Esophagus mucosa (tissue), 1 donor: ENCODE measurements at places on chromosomes 12 and 14. TPM values are rescaled to one million over a fixed set of nuclear protein-coding genes. Genes with fewer than 3 reads are reported as not detected.

DNA sequence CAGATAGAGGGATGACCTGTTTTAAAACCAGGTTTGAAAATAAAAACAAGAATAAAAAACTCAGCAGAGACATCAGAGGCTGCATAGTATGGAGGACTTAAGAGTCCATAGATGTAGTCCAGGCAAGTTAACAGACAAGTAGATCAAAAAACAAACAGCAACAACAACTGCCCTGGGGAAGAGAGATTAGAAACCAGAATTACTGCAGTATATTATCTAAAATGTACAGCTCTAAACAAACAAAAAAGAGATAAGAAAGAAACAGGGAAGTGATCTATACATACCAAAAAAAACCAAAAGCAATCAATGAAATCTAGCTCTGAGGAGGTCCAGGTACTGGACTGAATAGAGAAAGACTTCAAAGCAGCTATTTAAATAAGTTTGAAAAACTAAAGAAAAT lies 48.8 kb downstream of the ACSM4 start:
- ATAC-seq = no peak

DNA sequence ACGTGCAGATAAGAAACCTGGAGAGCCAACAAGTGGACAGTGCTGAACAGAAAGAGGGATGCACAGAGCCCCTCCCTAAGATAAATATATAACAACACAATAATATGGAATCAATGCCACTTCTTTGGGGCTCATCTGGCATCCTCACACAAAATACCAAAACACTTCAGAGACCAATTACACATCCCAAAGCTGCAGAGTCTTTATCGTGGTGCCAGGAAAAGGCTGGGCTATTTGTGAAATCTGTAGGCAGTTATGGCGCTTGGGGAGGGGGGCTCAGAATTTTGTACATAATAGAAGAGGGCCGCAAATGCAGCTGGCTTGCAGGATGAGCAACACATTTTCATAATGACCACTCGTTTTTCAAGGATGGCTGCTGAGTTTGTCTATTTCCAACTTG lies 160.4 kb upstream of the NOS1 start:
- ATAC-seq = no peak

DNA sequence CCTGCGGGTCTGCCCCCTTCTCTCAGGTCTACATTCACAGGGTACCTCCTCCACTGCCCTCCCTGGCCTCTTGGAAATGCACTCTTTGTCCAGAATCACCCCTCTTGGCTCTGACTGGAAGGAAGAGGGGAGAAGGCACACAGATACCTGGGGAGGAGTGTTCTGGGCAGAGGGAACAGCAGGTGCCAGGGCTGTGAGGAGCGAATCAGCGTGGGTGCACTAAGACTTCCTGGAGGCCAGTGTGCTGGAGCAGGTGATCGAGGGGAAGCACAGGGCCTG lies 8.3 kb upstream of the TRAF3 start:
- ATAC-seq = peak; percentile 4

- no peak for ATAC-seq
These were observed 9.1 kb downstream of the MEG3 start for GRCh38 chr14:100834794-100835547.

GRCh38 chr12:113347-113746 lies 46.8 kb downstream of the IQSEC3 start:
- ATAC-seq = no peak

DNA sequence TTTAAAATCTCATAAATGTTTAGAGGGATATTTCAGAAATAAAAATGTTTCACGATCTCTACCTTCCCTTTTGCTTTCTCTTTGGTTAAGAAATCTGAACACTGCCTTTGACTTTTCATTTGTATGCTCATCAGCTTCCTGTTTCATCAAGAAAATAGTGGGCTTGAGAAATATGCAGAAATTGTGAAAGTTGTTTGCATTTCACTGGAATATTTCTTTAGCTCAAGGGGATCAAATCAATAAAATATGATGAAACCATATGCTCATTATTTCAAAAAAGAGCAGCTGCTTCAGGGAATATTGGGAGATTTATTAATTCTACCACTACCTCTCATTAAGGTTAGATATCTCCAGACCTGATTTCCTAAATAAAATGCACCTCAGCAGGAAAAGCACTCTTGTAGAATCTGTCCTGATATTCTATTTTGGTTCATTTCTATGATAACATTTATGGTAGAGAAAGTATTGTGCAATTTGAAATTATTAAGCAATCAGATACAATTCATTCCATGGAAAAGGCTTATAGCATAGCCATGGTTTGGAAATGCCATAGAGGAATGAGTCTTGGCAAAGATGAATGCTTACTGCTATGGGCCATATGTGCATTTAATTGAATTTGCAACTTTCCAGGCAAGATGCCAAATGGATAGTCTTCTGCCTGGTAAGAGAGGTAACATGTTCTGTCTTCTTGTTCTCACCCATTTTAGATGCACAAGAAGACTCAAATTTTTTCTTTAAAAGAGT lies 212.6 kb upstream of the SLC16A7 start:
- no peak for ATAC-seq

DNA sequence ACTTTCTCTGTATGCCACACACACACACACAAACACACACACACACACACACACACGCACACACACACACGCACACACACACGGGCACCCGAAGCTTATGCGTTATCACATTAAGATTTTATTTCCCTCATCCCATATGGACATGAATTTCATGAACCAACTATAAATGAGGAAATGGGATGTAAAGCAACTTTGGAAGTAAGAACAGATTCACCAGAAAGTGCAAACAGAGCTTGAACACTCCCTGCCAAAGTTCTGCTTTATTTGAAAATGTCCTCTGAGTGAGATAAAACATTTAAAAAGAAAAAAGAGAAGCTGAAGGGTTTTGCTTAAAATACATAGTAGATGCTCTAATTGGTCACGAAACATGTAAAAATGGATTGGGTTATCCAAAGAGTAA lies 90.4 kb upstream of the OTX2 start:
- no peak for ATAC-seq

GRCh38 chr12:2609020-2609419 lies 185.8 kb upstream of the FKBP4 start:
- no peak for ATAC-seq

DNA sequence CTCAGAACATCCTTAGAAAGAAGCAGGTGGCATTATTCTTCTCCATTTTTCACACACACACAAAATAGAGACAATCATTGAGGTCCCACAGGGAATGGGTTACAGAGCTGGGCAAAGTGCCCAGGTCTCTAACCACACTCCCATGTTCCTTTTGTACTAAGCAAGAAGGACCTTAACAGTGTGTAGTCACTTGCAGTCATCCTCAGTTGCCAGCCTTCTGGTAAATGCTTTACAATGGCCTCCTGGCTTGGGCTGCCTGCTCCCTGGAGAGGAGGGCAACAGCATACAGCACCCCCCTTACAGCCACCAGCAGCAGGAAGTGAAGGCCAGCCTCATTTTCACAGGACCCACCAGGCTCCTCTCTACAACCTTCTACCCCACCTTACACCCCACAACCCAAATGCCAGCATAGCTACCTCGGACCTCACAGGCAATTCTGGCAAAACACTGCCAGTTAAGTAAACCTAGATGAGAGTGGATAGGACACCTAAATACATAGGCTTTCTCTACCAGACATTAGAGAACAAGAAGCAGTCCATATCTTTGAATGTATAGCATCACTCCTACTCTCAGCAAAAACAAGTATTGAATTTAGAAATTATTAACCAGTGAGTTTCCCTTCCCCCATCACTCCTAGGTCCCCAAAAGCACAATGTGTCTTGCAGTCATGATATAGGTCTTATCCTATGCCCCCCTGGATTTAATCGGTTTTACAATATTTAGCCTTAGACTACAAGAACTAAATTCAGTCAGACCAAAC lies 88.1 kb downstream of the PPP2R5E start:
- ATAC-seq = no peak

DNA sequence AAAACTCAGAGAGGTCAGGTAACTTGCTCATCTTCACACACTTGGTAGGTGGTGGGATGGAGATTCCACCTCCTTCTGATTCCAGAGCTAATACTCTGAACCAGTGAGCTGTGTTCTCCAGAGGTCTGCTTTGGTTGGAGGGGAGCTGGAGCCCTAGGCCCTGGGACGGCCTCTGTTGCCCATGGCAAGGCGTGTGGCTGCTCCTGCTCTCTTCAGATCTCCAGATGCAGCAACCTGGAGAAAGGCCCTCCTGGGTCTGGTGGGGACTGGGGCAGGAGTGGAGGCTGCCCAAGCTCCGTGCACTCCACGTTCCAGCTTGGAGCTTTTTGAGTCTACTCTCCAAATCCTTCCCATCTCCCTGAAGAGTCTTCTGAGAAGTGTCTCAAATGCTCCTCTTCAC lies 10.7 kb downstream of the CCND2 start:
- ATAC-seq = no peak

GRCh38 chr12:11508699-11509098 lies 113.3 kb upstream of the PRB2 start:
- no peak for ATAC-seq

DNA sequence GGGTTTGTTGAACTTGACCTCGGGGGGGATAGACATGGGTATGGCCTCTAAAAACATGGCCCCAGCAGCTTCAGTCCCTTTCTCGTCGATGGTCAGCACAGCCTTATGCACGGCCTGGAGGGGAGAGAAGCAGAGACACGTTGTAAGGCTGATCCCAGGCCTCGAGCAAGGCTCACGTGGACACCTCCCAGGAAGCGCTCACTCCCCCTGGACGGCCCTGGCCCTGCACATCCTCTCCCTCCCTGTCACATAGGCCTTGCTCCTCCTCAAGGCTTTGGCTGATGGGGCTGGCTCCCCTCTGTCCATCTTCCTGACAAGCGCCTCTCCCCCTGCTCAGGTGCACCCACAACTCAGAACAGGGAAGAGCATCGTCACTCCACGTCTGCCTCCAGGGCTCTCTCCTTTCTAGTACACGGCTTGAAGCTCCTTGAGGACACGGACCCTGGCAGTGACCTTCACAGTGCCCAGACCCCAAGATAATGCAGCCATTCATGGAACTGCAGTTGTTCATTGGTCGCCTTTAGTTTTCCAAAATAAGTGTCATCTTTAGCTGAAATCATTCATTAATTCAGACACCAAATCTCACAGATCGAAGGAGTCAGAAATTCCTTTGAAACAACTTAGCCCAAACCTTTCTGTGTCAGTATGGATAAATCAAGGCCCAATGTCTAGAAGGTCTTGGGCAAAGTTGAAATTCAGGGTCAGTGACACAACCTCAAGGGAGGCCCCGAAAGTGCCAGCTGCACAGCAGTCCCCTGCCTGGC lies 9.7 kb downstream of the SERPINA1 start:
- ATAC-seq = no peak

- ATAC-seq = no peak
These were observed 54.1 kb upstream of the BEGAIN start for GRCh38 chr14:100641274-100641860.

DNA sequence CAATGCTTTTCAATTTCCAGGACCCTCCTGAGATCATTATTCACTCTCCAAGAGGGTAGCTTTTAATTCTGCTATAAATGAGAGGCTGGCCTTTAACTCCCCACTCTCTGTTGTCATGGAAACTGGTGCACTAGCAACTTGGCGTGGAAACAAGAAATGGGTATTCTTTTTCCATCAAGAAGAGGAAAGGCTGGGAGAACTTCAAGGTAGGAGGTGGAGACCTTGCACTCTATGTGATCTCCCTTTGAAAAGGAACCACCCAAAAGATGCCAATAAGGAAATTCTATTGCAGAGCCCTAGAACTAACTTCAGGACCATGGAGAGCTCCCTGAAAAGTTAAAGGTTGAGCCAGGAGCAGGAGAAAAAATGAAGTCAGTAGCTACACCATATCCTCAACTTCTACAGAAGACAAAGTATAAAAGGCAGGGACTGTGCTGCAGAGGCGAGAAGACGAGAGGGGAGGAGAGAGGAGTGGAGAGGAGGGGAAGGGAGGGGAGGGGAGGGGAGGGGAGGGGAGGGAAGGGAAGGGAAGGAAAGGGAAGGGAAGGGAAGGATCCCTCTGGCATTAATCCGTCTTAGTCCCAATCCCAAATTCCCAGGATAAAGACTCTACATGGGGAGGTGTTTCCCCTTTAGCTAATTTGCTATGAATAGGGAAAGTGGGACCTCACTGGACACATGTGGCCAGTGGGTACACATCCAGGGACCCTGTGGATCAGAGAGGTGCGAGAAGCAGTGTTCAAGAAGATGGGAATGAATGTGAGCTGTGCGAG lies 46.7 kb upstream of the FICD start:
- no peak for ATAC-seq

DNA sequence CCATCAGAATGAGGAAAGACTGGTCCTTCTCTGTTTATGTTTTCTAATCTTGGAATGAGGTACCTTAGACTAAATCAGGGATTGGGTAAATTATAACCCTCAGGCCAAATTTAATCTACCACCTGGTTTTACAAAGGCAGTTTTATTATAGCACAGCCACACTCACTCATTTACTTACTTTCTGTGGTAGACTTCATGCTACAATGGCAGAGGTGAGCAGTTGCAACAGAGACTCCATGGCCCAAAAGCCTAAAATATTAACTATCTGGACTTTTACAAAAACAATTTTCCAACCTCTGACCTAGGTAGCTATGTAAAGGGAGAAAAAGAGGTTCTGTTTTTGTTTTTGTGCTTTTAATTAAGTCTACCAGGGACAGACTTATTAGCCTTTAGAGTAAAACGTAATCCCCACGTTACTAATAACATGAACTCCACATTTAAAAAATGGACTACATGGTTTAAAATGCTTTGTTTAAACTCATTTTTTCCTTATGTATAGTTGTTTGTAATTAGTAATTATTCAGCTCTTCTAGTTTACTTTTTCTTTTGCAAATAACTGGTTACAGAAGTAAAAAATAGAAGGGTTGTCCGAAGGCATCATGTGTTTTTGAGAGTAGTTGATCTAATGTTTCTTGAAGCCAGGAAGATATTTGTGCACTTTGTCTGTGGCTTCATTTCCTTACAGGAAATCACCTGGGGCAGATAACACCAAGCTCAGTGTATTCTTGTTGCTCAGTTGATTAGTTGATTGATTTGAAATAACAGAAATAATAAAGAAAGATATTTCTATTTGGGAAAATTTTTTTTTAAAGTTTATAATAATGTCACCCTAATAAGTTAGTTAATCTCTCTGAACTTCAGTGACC lies 57.6 kb upstream of the ATP2B1 start:
- ATAC-seq = no peak

DNA sequence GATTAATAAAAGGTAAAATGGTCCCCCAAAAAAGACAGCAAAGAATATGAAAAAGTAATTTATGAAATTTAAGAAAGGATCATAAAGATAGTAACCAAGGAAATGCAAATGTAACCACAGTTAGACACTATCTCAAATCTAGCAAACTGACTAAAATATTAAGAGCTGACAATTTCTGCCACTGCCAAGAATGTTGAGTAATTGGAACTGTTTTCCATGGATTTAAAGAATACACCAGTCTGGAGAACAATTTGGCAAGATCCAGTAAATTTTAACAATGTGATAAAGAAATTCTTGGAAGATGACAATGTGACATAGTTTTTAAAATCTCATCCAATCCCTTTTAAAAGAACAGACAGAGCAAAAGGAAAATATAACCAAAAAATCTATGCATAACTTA lies 798.0 kb upstream of the MGAT4C start:
- no peak for ATAC-seq

Gene MIP
- total RNA-seq = not detected

Gene ARL6IP4
- 134 TPM for total RNA-seq

Gene TESPA1
- total RNA-seq = 0.68 TPM

Gene CPSF2
- total RNA-seq = 46.9 TPM

Gene PDZRN4
- 0.24 TPM for total RNA-seq
